ENCODE measurements at places on chromosomes 3 and 15.
A peak's percentile ranks its signal among the peaks of the same experiment; 100 is the strongest.

GRCh38 chr3:108322352-108322751 is 26.0 kb downstream of the HHLA2 start:
- DNase-seq, result no peak

DNA sequence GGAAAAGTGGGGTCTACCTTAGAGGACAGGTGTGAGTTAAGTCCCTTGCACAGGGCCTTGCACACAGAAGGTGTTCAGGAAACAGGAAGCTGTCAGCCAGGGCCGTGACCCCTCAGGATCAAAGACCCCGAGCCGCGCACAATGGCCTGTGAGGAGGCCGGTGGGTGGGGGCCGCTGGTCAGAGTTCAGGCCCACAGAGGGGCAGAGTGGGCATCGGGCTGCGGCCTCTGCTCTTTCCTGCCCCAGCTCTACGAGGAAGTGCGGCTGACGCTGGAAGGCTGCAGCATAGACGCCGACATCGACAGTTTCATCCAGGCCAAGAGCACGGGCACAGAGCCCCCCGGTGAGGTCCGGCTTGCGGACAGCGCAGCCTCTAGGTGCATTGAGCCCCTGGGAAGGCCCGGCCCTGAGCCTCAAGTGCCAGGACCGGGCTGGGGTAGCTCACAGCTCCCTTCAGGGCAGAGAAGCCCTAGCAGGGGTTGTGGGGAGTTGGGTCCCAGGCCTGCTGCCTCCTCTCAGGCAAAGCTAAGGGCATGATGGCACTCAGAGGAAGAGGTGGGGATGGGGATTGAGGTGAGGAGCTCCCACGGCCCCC is 37.2 kb downstream of the PSTPIP1 start:
- peak; percentile 1 for DNase-seq

GRCh38 chr15:45417303-45417950 is 39.1 kb upstream of the GATM start:
- DNase-seq, result no peak

DNA sequence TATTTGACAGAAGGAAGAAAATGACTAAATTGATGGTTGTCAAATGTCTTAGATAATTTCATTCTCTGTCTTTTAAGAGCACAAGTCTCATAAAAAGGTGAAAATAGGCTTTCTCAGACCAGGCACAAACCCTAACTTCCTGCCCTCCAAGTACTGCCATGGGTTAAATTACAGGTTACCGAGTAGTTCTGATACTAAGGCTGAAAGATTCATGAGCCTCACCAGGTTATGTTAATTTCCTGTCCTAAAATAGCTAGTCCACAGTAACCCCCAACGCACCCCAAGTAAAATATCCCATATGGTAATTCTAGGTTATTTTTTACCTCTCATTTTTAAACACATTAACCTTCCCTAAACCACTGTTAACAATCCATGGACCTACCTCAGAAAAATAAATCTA is 42.0 kb downstream of the GSK3B start:
- no peak for DNase-seq

DNA sequence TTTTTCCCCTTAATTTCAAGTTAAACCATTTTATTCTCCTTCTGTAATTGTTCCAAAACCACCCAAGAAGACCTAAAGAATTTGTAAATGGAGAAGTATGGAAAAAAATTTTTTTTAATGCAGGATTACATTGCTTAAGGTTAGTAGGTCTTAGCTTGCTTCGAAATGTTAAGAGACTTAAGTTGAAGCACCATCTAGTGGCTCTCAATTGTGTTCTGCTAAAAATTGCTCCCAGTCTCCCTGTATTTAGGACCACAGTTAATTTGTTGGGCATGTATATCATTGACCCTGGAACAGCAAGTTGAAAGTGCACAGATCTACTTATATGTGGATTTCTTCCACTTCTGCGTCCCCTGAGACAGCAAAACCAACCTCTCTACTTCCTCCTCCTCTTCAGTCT is 32.4 kb downstream of the CD200R1L start:
- no peak for DNase-seq
